ENCODE measurements at places on chromosomes 7 and 10. TPM values are rescaled to one million over a fixed set of nuclear protein-coding genes. Genes with fewer than 3 reads are reported as not detected.

Gene TCAF2
- 8.4 TPM for total RNA-seq

Gene DEPP1
- total RNA-seq: 191 TPM

Gene NPFFR1
- total RNA-seq: not detected

Gene SORBS1
- 0.32 TPM for total RNA-seq

Gene FKBP6
- not detected for total RNA-seq

Gene HABP2
- total RNA-seq: not detected

Gene MEOX2
- 3.2 TPM for total RNA-seq

Gene DOCK1
- total RNA-seq: 82.7 TPM

Gene FAM24B
- total RNA-seq: 12.2 TPM

Gene PRLHR
- total RNA-seq: not detected

Gene PROSER2
- total RNA-seq: 6.5 TPM

Gene ASZ1
- not detected for total RNA-seq

Gene PKD2L1
- total RNA-seq: not detected

Gene CFAP58
- 0.65 TPM for total RNA-seq

Gene SPDYE11
- total RNA-seq: not detected

Gene HOGA1
- total RNA-seq: 0.32 TPM

Gene SPACDR
- 0.32 TPM for total RNA-seq

Gene AZGP1
- total RNA-seq: not detected

Gene ATOH7
- not detected for total RNA-seq

Gene ARHGEF35
- total RNA-seq: 0.91 TPM

Gene ALKBH4
- total RNA-seq: 12.0 TPM

Gene FXYD4
- not detected for total RNA-seq

Gene TYSND1
- total RNA-seq: 10.5 TPM

Gene AFAP1L2
- total RNA-seq: 8.4 TPM

Gene CAV1
- total RNA-seq: 1,370 TPM

Gene DOCK4
- 229 TPM for total RNA-seq

Gene WEE2
- total RNA-seq: not detected

Gene PTPRZ1
- total RNA-seq: not detected

Gene WDR86
- total RNA-seq: not detected

Gene GPR26
- total RNA-seq: not detected

Gene ORC5
- total RNA-seq: 29.6 TPM

Gene ANXA8L1
- total RNA-seq: not detected

Gene ADGRA1
- total RNA-seq: not detected

Gene GLI3
- 3.9 TPM for total RNA-seq

Gene BHLHA15
- 1.1 TPM for total RNA-seq

Gene LSM5
- total RNA-seq: 91.6 TPM

Gene SEC61A2
- 13.7 TPM for total RNA-seq

Gene TSPAN13
- total RNA-seq: 32.5 TPM

Gene ETV1
- 7.8 TPM for total RNA-seq

Gene PAPSS2
- 43.5 TPM for total RNA-seq

Gene GIMAP4
- 332 TPM for total RNA-seq

Gene DENND10
- 53.8 TPM for total RNA-seq

Gene CUBN
- total RNA-seq: 4.9 TPM

Gene FKBP14
- total RNA-seq: 38.0 TPM

Gene PCDH15
- 0.30 TPM for total RNA-seq

Gene GRM3
- total RNA-seq: not detected

Gene AKR1D1
- not detected for total RNA-seq

Gene SDK1
- 0.32 TPM for total RNA-seq

Gene C10orf62
- total RNA-seq: not detected
